ENCODE measurements at places on chromosomes 16 and 17.
A peak's percentile ranks its signal among the peaks of the same experiment; 100 is the strongest.

GRCh38 chr17:214881-215331 is 33.5 kb upstream of the DOC2B start:
- no peak for DNase-seq

- DNase-seq = no peak
Measured at GRCh38 chr17:27978689-27979175, 63.7 kb upstream of the NLK start.

- DNase-seq = no peak
Measured at GRCh38 chr17:2282297-2282873, 21.2 kb downstream of the SMG6 start.

DNA sequence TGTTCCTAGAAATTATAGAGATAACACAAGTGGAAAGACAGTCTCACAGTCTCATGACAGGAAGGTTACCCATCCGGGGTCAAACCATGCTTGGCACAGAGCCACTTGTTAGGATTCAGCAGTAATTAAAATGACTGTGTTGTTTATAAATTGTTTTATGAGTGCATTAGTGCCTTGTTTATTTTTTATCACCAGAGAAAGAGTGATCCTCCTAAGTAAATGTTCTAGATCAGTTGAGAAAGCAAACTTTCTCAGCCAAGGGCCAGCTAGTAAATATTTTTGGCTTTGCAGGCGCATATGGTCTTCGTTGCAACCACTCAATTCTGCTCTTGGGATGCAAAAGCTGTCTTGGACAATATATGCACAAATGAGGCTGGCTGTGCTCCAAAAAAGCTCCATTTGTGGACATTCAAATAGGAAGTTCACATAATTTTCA is 253.9 kb upstream of the CACNG5 start:
- DNase-seq = no peak

GRCh38 chr16:74743668-74744299 is 30.8 kb downstream of the FA2H start:
- DNase-seq = peak; percentile 82

Data from T1000 (cell line).